NCI-H2081 treated with DMSO at 0.1 percent for 48 hours (cell line): ENCODE measurements at places on chromosomes 6 and 20.

- no peak for DNase-seq
Measured at GRCh38 chr6:4612636-4613171, 163.5 kb upstream of the CDYL start.

DNA sequence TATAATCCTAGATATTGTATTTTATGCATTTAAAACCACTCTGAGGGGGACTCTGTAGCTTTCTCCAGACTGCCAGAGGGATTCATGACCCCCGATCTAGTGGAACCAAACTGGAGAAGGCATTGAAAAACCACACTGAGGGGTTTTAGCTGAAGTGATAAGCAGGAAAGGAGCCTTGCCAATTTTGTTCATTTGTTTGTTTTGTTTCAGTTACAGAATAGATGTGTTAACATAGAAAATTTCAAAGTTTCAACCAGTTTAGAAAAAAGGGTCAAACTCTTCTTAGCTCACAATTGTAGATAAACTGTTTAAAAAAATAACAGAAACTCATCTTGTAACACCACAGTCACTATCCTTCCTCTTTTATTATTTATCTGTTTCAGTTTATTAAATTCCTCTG, 19.8 kb downstream of the TAB2 start:
- DNase-seq: no peak

DNA sequence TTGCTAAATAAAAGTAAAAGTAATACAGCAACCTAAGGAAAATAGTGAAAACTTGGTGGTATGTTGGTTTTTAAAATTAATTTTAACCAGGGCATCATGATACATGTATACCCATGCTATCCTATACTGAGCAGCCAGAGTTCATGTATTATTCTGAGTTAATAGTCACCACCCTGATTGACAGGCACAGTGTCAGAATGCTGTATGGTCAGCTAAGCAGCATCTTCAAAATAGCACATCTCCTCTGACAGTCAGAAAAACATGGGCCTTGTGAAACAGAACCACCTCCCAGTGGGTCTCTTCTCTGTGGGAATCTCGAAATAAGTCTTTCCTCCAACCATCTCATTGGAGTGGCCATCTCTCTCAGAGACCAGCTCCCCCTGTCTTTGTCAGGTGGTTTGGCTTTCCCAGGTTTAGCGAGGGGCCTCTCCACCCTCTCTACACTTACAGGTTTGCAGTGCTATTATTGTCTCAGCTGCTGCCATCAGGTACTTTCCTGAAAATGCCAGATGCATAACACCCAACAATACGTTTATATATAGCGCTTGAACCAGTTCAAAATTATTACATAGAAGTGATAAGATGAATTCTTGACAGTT, 47.1 kb upstream of the RNF8 start:
- DNase-seq: no peak

DNA sequence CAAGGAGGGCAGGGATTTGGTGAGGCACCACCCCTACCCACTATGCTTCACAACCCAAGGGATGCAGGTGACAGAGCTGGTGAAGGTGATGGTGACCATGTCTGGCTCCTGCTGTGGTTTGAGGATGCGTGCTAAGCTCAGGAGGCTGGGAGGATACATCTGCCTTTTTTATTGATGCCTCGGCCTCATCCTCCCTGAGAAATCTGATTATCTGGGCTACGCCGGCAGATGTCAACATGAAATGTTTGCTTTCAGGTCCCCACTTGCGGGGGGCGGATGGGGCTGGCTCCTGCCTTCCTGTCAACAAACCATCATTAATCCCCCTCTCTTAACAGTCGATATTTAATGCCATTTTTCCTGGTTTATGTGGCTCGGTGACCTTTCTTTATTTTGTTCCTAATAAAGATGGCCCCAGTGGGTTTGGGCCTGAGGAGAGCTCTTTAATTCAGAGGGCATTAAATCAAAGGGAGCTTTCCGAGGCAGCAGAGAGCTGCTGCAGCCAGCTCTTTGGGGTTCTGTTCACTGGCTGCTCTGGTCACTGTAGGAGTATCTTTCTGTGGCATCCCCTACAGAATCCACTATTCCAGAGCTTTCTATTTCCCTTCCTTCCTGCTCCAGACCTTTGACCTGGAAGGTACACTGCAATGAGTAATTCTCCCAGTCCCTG, 33.5 kb upstream of the LRFN2 start:
- DNase-seq: no peak

GRCh38 chr20:48025051-48025515, 239.8 kb upstream of the SULF2 start:
- DNase-seq: no peak

DNA sequence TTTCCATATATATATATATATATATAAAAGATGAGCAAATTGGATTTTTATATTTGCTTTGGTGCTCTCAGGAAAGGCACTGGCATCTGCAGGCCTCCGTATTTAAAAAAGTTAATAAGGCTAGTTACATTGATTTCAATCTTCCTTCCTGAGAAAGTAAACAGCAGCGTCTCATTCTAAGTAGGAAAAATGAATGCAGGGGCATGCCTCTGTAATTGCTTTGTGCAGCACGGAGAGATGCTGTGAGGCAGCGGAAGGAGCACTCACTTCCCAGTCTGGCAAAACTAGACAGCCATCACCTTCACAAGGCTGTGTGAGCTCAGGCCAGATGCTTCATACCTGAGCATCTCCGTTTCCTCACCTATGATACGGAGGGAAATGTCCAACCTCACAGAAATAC, 303.7 kb downstream of the PTPRT start:
- DNase-seq: no peak
